ENCODE measurements at places on chromosomes 6 and 20.

DNA sequence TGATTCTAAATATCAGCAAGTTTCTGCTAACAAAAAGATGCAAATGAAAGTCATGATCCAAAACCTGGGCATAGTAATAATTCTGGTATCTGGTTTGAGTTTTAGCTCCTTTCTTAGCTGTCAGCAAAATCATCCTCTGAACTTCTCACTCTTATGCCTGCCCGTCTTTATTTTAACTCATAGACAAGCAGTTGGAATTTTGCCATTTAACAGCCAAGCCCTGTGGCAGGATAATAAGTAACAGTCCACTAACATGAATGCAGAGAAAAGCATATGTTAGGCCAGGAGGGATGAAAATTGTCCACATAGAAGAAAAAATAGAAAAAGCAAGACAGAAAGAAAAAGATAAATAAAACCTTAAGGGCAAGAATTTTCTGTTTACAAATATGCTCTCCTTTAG lies 170.0 kb upstream of the LAMA2 start:
- DNase-seq, result no peak

GRCh38 chr20:37276494-37277252 lies 12.8 kb upstream of the MANBAL start:
- no peak for DNase-seq

DNA sequence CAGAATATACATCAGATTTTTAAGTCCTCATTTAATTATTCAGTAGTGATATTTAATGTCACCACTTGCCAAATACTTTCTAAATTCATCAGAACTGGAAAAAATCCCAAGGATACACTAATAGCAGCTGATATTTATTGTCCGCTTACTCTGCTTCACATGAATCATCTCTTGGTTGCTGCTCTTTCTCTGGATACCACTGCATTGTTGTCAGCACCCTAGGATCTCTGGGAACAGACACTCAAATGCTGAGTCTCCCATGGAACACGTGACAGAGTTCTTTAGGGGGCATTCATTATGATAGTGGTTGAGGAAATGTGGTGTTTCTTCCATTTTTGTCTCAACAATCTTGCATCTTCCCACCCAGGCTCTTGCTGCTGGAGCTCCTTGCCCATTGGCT lies 318.0 kb downstream of the RFPL4B start:
- no peak for DNase-seq

GRCh38 chr6:156189714-156190113 lies 587.5 kb upstream of the ARID1B start:
- DNase-seq, result no peak

DNA sequence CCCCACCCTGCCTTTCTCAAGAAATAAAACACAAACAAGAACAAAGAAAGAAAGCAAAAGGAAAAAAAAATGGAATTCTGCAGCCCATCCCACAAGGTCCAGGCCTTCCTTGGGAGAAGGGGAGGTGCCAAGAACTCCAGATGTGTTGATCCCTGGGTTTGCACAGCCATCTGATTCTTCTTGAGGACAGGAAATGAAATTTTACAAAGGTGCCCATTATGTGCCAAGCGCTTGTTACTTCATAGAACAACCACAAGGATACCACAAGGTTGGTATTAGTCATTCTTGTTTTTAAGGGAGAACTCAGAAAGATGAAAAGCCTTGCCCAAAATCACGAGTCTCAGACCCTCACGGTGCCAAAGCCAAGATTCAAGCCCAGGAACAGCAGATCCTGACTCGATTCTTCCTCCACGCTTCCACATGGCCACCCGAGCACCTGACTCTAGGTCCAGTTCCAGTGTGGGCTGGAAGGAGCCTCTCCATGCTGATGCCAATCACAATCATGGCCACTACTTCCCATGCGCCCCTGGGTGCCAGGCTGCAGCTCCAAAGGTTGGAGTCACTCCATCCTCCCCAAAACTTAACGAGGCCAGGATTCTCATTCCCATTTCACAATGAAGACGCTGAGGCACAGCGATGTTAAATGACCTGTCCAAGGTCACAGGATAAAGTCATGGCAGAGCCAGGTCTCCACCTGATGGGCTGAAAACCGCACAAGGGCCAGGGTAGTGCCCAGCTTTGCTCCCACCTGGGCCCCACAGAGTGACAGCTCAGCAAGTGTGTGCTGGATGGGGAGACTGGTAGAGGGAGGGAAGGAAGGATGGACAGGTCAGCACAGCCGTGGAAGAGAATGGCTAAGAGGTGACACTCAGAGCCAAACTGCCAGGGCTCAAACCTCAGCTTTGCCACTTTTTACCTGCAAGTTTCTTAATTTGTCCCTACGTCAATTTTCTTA lies 66.7 kb upstream of the TOP1 start:
- no peak for DNase-seq

DNA sequence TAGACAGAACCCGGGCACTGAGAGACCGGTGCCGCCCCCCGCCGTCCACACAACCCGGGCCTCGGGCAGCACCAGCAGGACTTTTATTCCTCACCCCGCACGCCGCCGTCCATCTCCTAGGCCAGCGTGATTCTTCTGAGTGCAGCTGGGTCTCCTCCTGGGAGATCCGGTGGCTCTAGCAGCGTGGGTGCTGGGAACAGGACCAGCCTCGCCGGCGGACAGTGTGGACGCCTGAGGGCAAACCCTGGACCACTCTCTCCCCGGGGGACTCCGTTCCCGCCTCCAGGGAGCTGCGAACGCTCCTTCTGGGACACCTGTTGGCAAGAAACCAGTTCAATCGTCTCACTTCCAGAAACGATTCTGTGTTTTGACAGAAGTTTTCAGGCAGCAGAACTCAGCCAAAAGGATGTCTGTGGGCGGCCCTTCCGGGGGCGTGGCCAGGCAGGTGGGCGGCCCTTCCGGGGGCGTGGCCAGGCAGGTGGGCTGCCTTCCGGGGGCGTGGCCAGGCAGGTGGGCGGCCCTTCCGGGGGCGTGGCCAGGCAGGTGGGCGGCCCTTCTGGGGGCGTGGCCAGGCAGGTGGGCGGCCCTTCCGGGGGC lies 130.7 kb downstream of the DLL1 start:
- DNase-seq, result no peak

DNA sequence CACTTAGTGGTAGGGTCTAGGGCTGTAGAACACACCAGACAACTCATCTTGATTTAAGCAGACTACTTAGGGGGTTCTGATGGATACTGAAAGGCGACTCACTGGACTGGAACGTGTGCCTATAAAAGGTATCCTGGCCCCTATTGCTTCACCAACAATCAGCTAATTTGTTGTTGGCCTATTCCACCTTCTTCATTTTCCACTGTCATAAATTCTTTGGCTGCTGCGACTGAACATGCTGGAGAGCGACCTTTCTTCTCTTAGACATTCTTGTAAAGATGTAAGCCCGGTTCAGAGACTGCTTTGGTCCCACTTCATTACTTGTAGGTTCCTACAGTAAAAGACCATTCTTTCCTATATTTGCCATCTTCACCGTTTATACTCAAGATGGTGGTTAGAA lies 609.9 kb upstream of the CITED2 start:
- DNase-seq, result no peak

DNA sequence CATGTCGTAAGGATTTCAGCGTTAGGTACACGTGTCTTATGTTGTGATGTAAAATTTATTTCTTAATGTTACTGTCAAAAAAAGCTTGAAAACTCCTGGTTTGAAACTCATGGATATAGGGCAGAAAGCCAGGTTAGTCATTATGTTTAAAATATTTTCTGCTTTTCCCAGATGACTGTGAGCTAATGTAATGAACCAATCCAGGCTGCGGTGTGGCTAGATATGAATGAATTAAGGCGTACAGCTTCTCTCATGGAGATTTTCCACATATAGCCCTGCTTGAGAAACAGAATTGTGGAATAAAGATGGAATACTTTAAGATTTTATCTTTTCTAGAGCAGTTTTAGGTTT lies 80.3 kb upstream of the STMND1 start:
- DNase-seq, result no peak

- DNase-seq, result no peak
Observed at GRCh38 chr6:41286544-41287346, at the start of gene TREM1. Gene TREM1 (minus strand): TSS chr6:41286682. CDS start chr6:41286655, 27 bp downstream.

GRCh38 chr6:29908710-29909109 lies 33.6 kb upstream of the HLA-A start:
- DNase-seq, result no peak

- no peak for DNase-seq
Observed at GRCh38 chr6:39791850-39792539, at the start of gene DAAM2. Gene DAAM2 (plus strand): TSS chr6:39792376. CDS start chr6:39856303, 63,927 bp downstream.

- no peak for DNase-seq
Observed at GRCh38 chr6:166877906-166878305, 78.4 kb downstream of the RNASET2 start.

DNA sequence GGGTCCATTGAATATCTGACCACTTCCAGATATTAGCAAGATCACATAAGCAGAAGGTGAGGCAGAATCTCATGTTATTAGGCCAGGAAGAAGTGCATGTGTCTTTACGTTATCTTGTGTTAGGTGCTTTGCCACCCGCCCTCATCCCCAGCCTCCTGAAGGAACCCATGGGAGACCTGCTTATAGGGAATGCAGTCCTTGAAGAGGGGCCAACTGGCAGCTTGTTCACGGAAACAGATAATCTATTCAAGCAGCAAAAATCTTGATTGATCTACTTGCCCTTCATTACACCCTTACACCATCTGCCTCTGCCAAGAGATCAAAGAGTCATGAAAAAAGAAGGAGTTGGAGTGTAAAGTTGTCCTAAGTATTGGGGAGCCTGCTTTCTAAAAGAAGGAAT lies 576.4 kb downstream of the HTR1B start:
- no peak for DNase-seq

DNA sequence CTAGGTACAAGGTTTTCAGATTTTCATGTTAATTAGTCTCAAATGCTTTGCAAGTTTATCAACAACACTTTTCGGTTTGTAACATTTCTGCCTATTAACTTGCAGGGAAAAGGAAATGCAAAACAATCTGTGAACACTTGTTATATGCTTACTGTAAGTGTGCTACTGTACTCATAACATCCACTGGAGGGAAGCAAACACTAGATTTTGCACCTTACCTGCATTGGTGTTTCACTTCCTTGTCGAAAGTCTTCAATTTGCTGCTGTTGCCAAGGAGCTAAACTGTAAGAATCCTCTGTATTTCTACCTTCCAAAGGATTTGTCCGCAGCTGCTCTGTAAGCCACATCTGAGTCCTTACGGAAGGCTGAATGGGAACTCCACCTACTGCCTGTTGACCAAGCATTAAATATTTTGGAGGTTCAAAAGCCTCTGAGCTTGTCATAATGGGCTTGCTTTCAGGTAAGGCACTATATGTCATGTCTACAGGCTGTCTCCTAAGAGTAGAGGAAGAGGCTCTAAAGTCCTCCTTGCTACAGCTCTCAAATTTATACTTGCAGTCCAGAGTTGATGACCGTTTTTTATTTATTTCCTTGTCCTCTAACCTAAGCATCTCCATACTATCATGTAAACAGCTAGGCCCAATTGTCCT lies 17.3 kb downstream of the PLN start:
- DNase-seq, result no peak

DNA sequence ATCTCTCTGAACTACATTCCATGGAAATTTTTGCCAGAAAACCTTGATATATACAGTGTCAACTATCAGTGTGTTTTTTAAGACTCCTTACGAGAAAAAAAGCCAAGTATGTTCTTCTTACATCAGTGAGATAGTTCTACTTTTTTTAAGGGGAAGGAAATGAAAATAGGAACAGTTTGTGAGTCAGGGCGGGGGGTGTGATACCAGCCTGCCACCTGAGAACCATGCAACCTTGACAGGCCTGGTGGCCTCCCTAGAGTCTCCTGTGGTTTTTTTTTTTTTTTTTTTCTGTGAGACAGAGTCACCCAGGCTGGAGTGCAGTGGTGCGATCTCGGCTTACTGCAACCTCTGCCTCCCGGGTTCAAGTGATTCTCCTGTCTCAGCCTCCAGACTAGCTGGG lies 96.3 kb upstream of the GCM1 start:
- DNase-seq, result peak; percentile 9

- DNase-seq, result no peak
Observed at GRCh38 chr6:135231469-135231844, 50.3 kb downstream of the MYB start.

DNA sequence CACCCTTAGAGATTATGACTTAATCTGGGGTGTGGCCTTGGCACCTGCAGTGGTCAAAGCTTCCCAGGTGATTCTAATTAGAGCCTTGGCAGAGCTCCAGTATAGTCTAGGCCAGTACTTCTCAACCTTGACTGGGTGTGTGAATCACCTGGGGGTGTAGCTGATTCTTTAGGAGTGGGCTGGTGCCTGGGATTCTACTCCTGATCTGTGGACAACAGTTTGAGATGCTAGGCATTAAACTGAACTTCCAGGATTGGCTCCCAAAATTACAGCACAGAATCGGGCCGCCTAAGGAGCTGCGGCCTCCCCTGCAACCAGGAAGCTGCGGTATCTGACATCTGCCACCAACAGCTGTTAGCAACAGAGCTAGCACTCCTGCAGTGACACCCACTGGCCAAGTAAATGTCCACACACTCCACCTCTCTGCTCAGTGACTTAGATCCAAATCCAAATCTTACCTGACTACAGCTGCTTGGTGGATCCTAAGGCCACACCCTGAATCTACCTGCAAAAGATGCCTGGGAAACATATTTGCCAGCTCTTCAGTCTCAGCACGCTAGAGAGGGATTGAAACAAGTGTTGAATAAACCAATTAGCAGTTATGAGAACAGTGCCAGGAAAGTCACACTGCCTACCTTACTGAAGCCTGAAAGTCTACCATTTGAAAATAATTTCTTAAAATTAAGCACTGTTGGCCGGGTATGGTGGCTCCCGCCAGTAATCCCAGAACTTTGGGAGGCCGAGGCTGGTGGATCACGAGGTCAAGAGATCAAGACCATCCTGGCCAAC lies 126.7 kb downstream of the UNC5CL start:
- DNase-seq, result peak; percentile 20

DNA sequence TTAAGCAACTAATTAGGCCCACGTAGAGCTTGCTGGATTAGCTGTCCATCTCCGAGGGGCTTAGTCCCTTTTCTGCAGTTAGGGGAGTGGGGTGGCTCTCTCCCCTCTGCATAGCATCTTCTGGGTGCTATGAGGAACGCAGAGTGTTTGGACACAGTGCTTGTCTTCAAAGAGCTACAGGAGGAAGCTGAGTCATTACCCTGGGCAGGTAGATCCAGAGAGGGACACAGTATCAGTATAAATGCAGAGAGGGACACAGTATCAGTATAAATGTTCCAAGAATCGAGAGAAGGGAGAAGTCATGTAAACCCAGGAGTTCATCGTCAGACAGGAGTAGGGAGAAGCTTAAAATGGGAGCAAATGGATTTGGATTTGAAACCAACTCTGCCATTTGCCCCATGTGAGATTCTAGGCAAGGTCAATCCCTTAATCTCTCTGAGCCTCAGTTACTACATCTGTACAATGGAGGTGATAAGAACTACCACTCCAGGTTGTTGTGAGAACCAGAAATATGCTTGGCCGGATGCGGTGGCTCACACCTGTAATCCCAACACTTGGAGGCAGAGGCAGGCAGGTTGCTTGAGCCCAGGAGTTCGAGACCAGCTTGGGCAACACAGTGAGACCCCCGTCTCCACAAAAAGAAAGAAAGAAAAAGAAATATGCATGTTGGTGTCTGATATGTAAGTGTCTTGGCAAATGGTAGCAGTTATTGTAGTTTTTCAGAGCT lies 5.5 kb upstream of the GHRH start:
- DNase-seq, result no peak

GRCh38 chr20:18722371-18722770 lies 91.2 kb upstream of the SCP2D1 start:
- DNase-seq, result no peak

GRCh38 chr6:53803081-53803860 lies 8.5 kb downstream of the LRRC1 start:
- no peak for DNase-seq
